ENCODE measurements at places on chromosomes 12 and 14. TPM values are rescaled to one million over a fixed set of nuclear protein-coding genes. Genes with fewer than 3 reads are reported as not detected.

The NUBPL gene
- 1.7 TPM for total RNA-seq

DNA sequence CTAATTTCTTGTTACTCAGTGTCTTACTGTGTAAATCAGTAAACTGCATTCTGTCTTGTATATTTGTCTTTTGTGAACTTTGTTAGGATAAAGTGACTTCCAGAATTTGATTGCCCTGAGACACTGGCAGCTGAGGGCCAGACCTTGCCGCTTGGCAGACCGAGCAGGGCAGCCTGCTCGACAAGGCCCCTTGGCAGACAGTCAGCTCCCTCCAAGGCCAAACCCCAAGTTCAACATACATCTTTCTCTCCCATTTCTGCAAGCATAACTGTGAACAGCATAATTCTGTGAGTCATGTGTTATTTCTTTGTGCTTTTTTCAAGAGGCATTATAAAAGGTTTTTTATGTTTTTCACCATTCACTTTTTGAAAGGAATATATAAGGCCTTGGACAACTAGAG is 39.2 kb upstream of the BMAL2 start:
- H3K27me3 ChIP-seq, result no peaks in the 10 kb centered on the region
- no peak for DNase-seq
- no peak overlapping the region for H3K4me3 ChIP-seq
- peak overlapping the region; percentile 58 for H3K27ac ChIP-seq
- H3K36me3 ChIP-seq, result peaks cover 6% of the 10 kb centered on the region

The NPFF gene
- total RNA-seq, result 2.8 TPM

GRCh38 chr14:68450391-68451120 is 342.3 kb downstream of the ZFP36L1 start:
- no peak overlapping the region for H3K4me3 ChIP-seq
- H3K27ac ChIP-seq, result peak overlapping the region; percentile 61
- H3K4me1 ChIP-seq, result peaks cover 3% of the 10 kb centered on the region
- H3K27me3 ChIP-seq, result no peaks in the 10 kb centered on the region
- DNase-seq, result no peak

GRCh38 chr12:54596526-54596946 is 8.1 kb upstream of the PPP1R1A start:
- DNase-seq, result peak; percentile 84
- no peak overlapping the region for H3K27ac ChIP-seq
- no peak overlapping the region for H3K4me3 ChIP-seq
- H3K27me3 ChIP-seq, result no peaks in the 10 kb centered on the region
- no peaks in the 10 kb centered on the region for H3K4me1 ChIP-seq

The TMBIM6 gene
- total RNA-seq, result 188 TPM

GRCh38 chr14:103483600-103483999 is 39.0 kb downstream of the CKB start:
- peak; percentile 27 for DNase-seq
- H3K36me3 ChIP-seq, result peaks cover 13% of the 10 kb centered on the region
- no peak overlapping the region for H3K27ac ChIP-seq
- H3K4me3 ChIP-seq, result no peak overlapping the region
- no peaks in the 10 kb centered on the region for H3K27me3 ChIP-seq

The ADAM21 gene
- total RNA-seq, result 0.11 TPM

DNA sequence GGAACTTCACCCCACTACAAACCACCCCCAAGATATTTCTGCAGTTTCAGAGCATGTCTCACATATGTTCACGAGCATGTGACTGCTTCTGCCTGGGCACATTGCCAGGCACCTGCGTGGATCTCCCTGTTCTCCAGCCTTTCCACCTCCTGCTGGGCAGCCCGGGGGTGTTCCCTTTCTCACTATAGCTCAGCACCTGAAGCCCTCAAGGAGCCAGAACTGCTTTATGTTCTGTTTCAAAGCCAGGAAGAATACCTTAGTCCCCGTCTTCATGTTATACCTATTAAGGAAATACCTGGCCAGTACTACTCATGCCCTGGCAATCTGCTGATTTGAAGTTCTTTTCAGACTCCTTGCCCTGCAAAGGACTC is 4.2 kb upstream of the FGF6 start:
- no peak overlapping the region for H3K4me3 ChIP-seq
- H3K36me3 ChIP-seq, result no peaks in the 10 kb centered on the region
- H3K4me1 ChIP-seq, result no peaks in the 10 kb centered on the region

DNA sequence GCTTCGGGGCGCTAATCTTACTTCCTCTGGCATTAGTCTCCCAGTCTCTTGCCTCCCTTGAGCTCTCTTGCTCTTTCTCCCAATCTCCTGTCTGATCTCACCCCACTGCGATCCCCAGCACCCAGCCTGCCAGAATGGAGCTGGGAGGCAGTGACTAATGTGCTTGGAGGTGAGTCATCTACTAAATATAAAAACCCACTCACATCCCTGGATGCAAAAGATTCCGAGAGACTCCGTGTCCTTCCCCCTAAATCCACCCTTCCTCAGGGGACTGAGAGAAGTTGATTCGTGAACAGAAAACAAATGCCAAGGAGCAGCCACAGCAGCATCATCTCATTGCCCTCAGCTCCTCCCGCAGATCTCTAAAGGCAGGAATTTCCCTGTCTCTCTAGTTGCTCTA is 45.7 kb upstream of the KCNA5 start:
- peak; percentile 65 for DNase-seq
- peaks cover 2% of the 10 kb centered on the region for H3K4me1 ChIP-seq
- H3K4me3 ChIP-seq, result no peak overlapping the region
- no peaks in the 10 kb centered on the region for H3K27me3 ChIP-seq
- no peaks in the 10 kb centered on the region for H3K36me3 ChIP-seq
- peak overlapping the region; percentile 76 for H3K27ac ChIP-seq

- H3K27ac ChIP-seq, result no peak overlapping the region
- no peaks in the 10 kb centered on the region for H3K36me3 ChIP-seq
- no peak for DNase-seq
- H3K4me3 ChIP-seq, result no peak overlapping the region
- H3K27me3 ChIP-seq, result no peaks in the 10 kb centered on the region
Observed at GRCh38 chr14:81557146-81557545, 23.5 kb upstream of the SEL1L start.

- no peaks in the 10 kb centered on the region for H3K27me3 ChIP-seq
- H3K4me1 ChIP-seq, result no peaks in the 10 kb centered on the region
- no peaks in the 10 kb centered on the region for H3K36me3 ChIP-seq
- DNase-seq, result no peak
Observed at GRCh38 chr14:104923640-104924420, 849 bp upstream of the PLD4 start.

GRCh38 chr12:53049571-53050318 is at the start of gene TNS2:
Gene TNS2, plus strand, starts transcription at chr12:53050065. Its CDS starts 121 bp downstream, at chr12:53050186.
- peak within 1 kb of the TSS; percentile 98 for H3K27ac ChIP-seq
- H3K4me3 ChIP-seq, result peak within 1 kb of the TSS; percentile 75
- H3K27me3 ChIP-seq, result no peaks in the 10 kb centered on the region
- peaks cover 4% of the 10 kb centered on the region for H3K4me1 ChIP-seq

The GUCY2C gene
- total RNA-seq, result not detected

The CNTN1 gene
- total RNA-seq, result 0.75 TPM

The CSRP2 gene
- total RNA-seq, result 59.7 TPM

GRCh38 chr12:56521590-56522371 is at the start of gene RBMS2:
Gene RBMS2, plus strand, starts transcription at chr12:56521820. Its CDS starts 204 bp downstream, at chr12:56522024.
- H3K4me1 ChIP-seq, result peaks cover 35% of the 10 kb centered on the region
- no peaks in the 10 kb centered on the region for H3K36me3 ChIP-seq
- H3K4me3 ChIP-seq, result peak within 1 kb of the TSS; percentile 64
- H3K27ac ChIP-seq, result peak within 1 kb of the TSS; percentile 88
- no peaks in the 10 kb centered on the region for H3K27me3 ChIP-seq

DNA sequence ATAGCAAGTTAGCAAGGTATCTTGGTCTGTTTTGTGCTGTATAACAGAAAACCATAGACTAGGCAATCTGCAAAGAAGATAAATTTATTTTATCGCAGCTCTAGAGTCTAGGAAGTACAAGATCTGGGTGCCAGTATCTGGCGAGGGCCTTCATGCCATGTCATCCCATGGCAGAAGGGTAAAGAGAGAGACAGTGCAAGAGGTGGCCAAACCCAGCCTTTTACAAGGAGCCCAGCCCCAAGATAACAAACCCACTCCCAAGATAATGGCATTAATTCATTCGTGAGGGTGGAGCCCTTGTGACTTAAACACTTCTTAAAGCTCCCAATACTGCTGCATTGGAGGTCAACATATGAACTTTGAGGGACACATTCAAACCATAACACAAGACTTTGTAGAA is 16.9 kb downstream of the RPS29 start:
- H3K36me3 ChIP-seq, result no peaks in the 10 kb centered on the region
- H3K27me3 ChIP-seq, result no peaks in the 10 kb centered on the region
- no peak overlapping the region for H3K4me3 ChIP-seq
- no peaks in the 10 kb centered on the region for H3K4me1 ChIP-seq

The ADGRD1 gene
- total RNA-seq, result 46.9 TPM

The GARIN6 gene
- total RNA-seq, result not detected

DNA sequence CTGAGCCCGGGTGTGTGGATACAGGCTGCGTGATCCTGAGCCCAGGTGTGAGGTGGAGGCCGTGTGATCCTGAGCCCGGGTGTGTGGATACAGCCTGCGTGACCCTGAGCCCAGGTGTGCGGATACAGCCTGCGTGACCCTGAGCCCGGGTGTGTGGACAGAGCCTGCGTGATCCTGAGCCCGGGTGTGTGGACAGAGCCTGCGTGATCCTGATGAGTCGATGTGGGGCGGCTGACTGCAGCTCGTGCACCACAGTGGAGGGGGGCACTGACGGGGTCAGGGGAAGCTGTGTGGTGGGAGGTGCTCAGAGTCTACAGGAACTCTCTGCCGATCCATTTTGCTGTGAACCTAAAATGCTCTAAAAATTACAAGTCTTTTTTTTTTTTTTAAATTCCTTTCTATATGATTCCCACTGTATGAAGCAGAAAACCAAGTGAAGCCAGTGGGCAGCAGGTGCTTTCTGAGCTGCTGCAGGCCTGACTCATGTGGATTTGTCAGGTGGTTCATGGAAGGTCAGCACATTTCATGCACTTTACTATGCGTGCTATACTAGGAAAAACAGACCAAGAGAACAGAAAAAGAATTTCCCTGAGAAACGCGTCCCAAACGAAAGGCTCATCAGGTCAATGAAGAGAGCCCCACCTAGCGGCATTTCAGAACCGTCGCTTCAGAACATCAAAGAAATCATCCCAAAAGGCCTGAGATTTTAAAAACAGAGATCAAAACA is 19.3 kb downstream of the BRF1 start:
- peaks cover 4% of the 10 kb centered on the region for H3K4me1 ChIP-seq
- H3K27me3 ChIP-seq, result no peaks in the 10 kb centered on the region
- no peak overlapping the region for H3K4me3 ChIP-seq
- DNase-seq, result no peak

- H3K4me1 ChIP-seq, result no peaks in the 10 kb centered on the region
- no peak overlapping the region for H3K27ac ChIP-seq
- DNase-seq, result no peak
- no peaks in the 10 kb centered on the region for H3K27me3 ChIP-seq
- no peak overlapping the region for H3K4me3 ChIP-seq
Observed at GRCh38 chr12:66756631-66757030, 77.8 kb upstream of the GRIP1 start.

The MIPOL1 gene
- total RNA-seq, result 8.6 TPM

The C12orf50 gene
- not detected for total RNA-seq

DNA sequence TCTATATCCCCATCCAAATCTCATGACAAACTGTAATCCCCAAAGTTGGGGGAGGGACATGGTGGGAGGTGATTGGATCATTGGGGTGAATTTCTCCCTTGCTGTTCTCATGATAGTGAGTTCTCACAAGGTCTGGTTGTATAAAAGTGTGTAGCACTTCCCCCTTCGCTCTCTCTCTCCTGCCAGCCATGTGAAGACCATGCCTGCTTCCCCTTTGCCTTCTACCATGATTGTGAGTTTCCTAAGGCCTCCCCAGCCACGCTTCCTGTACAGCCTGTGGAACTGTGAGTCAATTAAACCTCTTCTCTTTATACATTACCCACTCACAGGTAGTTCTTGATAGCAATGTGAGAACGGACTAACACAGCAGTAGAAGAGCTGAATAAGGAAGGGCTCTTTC is 62.6 kb upstream of the VASH1 start:
- H3K36me3 ChIP-seq, result no peaks in the 10 kb centered on the region
- H3K27ac ChIP-seq, result no peak overlapping the region
- peaks cover 35% of the 10 kb centered on the region for H3K4me1 ChIP-seq
- no peaks in the 10 kb centered on the region for H3K27me3 ChIP-seq
- no peak overlapping the region for H3K4me3 ChIP-seq
- no peak for DNase-seq

DNA sequence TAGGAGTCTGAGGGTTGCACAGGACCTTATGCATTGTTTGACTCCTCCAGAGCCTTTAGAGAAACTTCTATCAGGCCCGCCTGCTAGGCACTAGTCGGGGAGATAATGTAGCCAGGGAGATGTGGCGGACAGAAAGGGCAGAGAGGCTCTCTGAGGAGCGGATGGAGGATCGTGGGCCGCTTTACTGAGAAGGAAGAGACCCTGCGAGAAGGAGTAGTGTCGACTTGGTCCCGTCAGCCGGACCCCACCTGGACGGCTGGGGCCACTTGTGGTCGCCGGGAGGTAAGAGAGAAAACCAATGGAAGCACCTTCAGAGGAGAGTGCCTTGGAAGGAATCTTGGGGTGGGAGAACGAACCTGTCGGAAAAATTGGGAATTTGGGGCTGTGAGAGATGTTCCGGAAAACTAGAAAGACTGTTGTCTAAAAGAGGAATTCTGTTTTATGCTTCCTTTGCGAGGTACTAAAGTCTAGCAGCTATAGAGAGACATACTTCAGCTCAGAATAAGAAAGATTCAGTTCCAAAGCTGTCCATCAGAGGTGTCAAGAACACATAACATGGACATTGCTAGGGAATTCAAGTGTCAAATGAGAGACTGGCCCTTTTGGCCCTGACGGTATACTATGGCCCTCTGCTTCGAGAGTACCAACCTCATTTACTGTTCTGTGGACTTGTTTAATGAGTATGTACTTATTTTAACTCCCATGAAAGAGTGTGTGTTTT is 660 bp upstream of the MCRS1 start:
- H3K4me3 ChIP-seq, result peak overlapping the region; percentile 76
- H3K27ac ChIP-seq, result peak overlapping the region; percentile 67
- no peak for DNase-seq
- peaks cover 22% of the 10 kb centered on the region for H3K36me3 ChIP-seq

The CRACR2A gene
- 0.53 TPM for total RNA-seq

GRCh38 chr12:131971226-131971625 is 21.5 kb downstream of the EP400 start:
- no peaks in the 10 kb centered on the region for H3K27me3 ChIP-seq
- no peak for DNase-seq
- no peak overlapping the region for H3K4me3 ChIP-seq
- no peaks in the 10 kb centered on the region for H3K4me1 ChIP-seq
- no peak overlapping the region for H3K27ac ChIP-seq

DNA sequence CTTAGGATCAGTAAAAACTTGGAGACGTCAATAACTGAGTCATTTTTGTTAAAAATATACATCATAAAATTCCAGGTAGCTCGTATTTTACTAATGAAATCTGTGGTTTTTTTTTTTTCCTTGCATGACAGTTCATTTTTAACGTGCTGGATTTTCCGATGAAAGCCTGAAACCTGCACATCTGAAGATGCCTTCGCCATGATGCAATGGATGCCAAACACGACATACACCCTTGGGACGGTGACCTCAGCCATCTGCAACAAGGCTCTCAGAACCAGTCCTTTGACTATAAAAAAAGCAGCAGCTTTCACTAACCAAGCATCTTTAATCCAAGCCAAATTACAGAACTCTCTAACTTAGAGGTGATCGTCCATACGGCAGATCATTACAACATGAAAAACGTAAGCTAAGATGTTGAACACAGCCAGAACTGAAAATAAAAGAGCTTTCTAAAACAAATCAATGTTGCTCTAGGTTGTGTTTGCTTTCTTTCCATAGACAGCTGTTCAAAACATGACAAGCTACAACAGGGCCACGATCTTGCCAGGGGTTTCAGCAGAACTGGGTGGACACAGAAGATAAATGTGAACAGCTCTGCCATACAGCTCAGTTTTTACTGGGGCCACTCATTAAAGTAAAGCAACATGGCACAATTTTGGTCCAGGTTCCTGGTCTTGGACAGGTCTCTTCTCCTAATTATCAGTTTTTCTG is 7.8 kb downstream of the NIN start:
- H3K27ac ChIP-seq, result peak overlapping the region; percentile 22
- peak overlapping the region; percentile 23 for H3K4me3 ChIP-seq
- H3K27me3 ChIP-seq, result no peaks in the 10 kb centered on the region
- H3K36me3 ChIP-seq, result no peaks in the 10 kb centered on the region
- H3K4me1 ChIP-seq, result no peaks in the 10 kb centered on the region
